ENCODE measurements at places on chromosomes 7 and 10.

DNA sequence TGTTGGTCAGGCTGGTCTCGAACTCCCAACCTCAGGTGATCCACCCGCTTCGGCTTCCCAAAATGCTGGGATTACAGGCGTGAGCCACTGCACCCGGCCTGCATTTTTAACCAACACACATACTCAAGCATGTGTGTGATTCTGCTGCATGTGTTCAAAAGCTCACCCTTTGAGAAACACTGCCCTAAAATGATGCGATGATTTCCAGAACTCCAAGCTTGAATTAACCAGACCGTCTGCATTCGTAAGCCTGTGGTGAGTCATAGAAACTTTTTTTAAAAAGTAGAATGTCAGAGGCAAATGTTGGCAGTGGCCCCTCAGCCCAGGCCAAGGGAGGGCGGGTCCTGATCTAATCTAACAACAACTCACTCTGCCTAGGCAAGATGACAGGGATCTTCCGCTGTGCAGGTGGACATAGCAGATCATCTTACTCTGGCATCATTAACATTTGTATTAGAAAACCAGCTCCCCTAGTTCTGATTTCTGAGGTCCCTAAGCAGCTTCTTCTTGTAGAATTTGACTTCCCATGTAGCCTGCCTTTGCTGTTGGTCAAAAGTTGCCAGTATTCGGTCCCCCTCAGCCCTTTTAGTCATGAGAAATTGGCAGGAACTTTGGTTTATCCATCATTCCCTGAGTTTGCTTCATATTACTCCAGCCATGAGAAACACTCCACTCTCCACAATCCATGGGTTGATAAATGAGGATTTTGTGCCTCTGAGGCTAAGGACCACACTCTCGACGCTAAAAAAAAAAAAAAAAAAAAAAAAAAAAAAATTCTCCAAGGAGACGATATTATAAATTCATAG is 190.4 kb downstream of the SKIDA1 start:
- no peak for DNase-seq

DNA sequence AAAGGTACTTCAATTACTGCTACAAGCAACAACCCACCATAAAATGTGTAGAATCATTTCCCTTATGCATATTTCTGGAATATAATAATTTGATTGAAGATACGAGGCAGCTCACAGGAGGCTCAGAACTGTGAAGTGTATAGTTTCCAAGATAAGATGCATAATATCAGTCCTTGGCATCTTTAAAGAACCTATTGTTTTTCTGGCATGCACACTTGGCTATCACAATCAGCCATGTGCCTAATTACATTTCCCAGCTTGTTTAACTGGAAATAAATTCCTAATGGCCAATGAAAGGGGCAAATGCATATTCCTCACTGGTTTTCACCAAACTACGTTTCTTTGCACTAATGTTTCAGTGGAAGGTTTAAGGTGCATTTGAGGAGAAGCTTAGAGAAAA is 83.4 kb upstream of the LRRC18 start:
- no peak for DNase-seq

DNA sequence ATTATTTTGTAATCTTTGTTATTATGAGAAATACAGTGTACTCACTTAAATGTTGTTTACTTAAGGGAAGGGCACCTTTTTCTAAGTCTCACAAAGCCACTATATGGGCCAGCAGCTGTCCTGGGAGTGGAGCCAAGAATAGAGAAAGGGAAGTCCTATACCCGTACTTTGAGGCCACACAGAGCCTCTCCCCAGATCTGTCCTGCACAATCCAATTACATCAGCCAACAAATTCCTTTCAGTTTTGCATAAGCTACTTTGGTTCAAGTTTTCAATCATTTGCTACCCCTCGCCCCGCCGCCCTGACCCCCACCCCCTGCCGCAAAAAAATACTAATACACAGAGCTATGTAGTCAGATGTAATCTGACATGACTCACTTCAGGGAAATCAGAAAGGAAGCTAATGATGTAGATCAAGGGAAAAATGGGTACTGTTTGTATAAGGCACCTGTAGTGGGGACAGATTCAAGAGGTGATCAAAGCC is 297.4 kb upstream of the NEBL start:
- no peak for DNase-seq

- DNase-seq, result no peak
Observed at GRCh38 chr10:133134411-133135115, 25.5 kb upstream of the KNDC1 start.

DNA sequence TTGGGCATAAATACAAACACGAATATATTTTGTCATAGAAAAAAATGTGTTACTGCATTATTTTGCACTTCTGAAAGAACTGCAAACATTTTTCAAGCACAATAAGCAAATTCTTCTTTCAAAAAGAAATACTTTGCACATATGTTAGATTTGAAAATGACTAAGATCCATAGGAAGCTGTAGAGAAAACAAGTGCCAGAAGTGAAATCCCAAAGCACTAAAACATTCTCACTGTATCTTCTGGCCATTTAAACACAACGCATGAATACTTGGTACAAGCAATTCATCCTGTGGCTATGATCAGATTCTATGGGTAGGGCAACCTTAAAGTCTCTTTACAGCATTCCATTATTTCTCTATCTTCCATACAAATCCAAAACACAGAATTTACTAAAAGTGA is 225.4 kb upstream of the IMMP2L start:
- no peak for DNase-seq

- no peak for DNase-seq
Observed at GRCh38 chr10:7231509-7232414, 179.1 kb downstream of the SFMBT2 start.

GRCh38 chr10:98745645-98746044 is 298.9 kb upstream of the HPS1 start:
- DNase-seq, result no peak

DNA sequence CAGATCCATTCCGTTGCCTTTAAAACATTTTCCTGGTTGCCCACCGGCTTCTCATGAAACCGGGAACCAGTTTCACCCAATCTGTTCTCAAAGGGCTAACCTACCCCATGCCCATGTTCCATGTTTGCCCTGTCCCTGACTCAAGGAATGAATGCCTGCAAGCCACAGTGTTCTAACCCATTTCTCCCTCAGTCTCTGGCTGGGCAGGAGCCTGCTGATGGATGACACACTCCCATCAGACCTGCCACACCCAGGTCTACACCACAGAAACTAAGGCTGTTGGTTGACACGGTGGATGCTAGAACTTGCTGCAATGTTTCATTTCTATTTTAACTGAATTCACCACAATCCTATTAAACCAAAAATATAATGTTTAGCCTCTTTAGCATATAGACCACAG is 15.6 kb downstream of the CLRN3 start:
- no peak for DNase-seq

DNA sequence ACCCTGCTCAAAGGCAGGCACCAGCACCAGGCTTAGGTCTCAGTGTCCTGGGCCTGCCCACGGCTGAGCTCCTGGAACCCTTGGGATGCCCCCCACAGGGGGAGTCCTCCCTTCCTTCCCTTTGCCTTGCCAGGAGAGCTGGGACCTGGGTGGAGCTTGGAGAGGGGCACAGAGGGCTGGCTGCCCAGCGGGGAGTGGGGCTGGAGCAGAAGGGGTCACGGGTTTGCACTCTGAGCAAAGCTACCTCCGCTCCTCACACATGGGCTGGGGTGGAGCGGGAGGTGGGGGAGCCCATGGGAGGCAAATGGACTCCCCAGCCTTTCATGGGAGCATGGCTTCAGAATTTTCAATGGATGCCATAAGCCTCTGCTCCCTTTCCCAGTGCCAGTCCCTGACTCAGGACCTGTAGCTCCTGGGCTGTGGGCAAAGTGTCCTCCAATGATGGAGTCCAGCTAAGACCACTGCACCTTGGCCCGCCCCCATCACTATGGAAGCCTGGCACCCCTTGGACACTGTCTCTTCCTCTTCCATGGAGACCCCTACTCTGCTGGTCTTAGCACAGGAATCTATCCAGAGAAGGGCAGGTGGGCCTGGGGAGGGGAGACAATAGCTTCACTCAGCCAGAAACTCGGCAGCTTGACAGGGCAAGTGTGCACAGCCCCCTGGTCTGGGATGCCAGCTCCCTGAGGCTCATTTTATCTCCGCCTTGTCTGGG is 39.9 kb downstream of the LDB3 start:
- DNase-seq, result no peak

DNA sequence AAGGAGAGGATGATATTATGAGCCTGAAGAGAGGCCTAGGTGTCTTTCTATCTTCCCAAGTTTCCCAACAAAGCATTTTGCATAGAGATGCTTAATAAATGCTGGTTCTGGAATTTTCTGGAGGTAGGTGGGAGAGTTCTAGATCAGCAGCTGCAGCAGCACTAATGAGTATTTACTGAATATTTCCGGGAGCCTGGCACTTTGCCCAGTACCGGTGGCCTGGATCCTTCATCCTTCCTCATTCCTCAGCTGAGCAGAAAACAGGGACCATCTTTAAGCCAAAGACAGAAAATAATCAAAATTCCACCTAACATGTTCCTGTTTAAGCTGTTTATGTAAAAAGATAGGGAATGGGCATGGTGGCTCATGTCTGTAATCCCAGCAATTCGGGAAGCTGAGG is 813.2 kb upstream of the AUTS2 start:
- no peak for DNase-seq

- DNase-seq, result no peak
Observed at GRCh38 chr7:5283421-5284303, 919 bp downstream of the SLC29A4 start.
